ENCODE measurements at places on chromosomes 7 and 10. TPM values are rescaled to one million over a fixed set of nuclear protein-coding genes. Genes with fewer than 3 reads are reported as not detected.

GRCh38 chr10:124534826-124535601 lies 73.4 kb downstream of the LHPP start:
- no peak overlapping the region for H3K4me3 ChIP-seq
- no peak overlapping the region for H3K27ac ChIP-seq
- H3K27me3 ChIP-seq = no peaks in the 10 kb centered on the region
- DNase-seq = no peak
- no peaks in the 10 kb centered on the region for H3K36me3 ChIP-seq
- H3K4me1 ChIP-seq = no peaks in the 10 kb centered on the region

DNA sequence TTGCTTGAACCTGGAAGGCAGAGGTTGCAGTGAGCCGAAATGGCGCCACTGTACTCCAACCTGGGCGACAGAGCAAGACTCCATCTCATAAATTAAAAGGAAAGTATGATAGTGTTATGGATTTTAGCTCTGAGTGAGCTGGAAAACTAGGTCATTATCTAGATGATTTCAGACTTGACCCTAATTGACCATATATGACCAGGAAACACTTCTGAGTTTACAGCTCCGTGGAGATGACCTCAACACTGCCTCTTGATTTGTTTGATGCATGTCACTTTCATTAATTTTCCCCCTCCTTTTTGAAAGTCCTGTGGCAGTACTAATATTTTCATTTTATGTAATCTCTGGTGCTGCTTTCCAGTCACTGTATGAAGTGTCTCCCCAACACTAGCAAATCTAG lies 7.8 kb upstream of the SEC61A2 start:
- H3K27ac ChIP-seq = no peak overlapping the region
- peaks cover 26% of the 10 kb centered on the region for H3K36me3 ChIP-seq
- no peaks in the 10 kb centered on the region for H3K27me3 ChIP-seq

GRCh38 chr10:93666030-93666429 lies 36.4 kb downstream of the FRA10AC1 start:
- no peak overlapping the region for H3K27ac ChIP-seq
- no peak overlapping the region for H3K4me3 ChIP-seq
- DNase-seq = no peak
- no peaks in the 10 kb centered on the region for H3K4me1 ChIP-seq
- peaks cover 12% of the 10 kb centered on the region for H3K36me3 ChIP-seq
- no peaks in the 10 kb centered on the region for H3K27me3 ChIP-seq

- H3K36me3 ChIP-seq = peaks cover 5% of the 10 kb centered on the region
- no peak overlapping the region for H3K4me3 ChIP-seq
- peaks cover 11% of the 10 kb centered on the region for H3K4me1 ChIP-seq
- no peak for DNase-seq
- H3K27ac ChIP-seq = no peak overlapping the region
Measured at GRCh38 chr7:35828817-35829216, 28.0 kb downstream of the SEPTIN7 start.

Gene SEC31B
- 1.1 TPM for total RNA-seq

Gene MOGAT3
- not detected for total RNA-seq

Gene OGDHL
- total RNA-seq = 0.18 TPM

Gene GPR26
- total RNA-seq = not detected

Gene GCK
- total RNA-seq = 0.18 TPM

Data from IMR-90 (cell line).